Activated CD4-positive, alpha-beta T cell treated with anti-CD3 and anti-CD28 coated beads for 48 hours (primary cell): ENCODE measurements at places on chromosomes 5 and 9.

DNA sequence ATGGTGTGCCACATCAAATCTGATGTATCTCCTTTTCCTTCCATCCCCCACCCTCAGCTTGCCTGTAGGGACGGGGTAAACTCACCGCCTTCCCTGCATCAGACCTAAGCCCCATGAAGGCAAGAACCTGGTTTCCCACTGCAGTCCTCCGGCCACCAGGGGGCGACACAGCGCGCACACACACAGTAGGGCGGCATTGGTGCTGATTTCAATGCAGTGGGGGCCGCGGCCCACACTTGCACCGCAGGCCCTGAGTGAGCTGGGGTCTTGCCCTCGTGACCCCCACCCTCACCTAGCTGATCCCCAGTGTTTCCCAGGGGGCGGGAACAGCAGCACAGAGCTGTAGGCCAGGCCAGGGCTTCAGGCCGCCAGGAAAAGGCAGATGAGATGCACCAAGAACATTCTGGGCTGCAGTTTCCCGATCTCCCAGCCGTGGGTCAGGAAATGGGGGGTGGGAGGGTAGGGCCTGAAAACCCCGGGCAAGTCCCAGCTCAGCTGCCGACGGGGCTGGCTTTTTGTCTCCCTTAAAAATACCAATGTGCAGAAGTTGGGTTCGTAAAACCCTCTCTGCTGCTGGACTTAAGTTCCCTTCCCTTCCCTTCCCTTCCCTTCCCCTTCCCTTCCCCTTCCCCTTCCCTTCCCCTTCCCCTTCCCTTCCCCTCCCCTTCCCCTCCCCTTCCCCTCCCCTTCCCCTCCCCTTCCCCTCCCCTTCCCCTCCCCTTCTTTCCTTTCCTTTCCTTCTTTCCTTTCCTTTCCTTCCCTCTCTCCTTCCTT is 19.5 kb downstream of the FAM163B start:
- peak; percentile 69 for DNase-seq

DNA sequence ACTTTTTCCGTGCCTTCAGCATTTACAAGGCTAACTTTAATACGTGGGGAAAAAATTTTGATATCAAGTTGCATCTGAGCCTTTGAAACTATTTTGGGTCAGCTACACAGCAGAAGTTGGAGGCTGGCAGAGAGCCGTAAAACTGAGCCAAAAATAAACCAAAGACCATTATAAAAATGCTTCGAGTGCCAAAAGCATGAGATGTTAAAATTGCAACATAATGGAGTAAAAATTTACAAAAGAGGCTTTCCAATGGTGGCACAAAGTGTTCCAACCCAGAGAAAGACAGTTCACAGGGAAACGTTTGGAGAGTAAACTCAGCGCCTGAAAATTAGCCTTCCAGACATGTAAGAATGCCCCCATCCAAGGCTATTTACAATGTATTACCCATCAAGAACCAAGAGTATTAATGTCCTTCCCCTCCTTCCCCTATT is 190.3 kb downstream of the TLE1 start:
- no peak for DNase-seq

- DNase-seq, result no peak
Measured at GRCh38 chr9:19173598-19174125, 46.4 kb upstream of the PLIN2 start.

DNA sequence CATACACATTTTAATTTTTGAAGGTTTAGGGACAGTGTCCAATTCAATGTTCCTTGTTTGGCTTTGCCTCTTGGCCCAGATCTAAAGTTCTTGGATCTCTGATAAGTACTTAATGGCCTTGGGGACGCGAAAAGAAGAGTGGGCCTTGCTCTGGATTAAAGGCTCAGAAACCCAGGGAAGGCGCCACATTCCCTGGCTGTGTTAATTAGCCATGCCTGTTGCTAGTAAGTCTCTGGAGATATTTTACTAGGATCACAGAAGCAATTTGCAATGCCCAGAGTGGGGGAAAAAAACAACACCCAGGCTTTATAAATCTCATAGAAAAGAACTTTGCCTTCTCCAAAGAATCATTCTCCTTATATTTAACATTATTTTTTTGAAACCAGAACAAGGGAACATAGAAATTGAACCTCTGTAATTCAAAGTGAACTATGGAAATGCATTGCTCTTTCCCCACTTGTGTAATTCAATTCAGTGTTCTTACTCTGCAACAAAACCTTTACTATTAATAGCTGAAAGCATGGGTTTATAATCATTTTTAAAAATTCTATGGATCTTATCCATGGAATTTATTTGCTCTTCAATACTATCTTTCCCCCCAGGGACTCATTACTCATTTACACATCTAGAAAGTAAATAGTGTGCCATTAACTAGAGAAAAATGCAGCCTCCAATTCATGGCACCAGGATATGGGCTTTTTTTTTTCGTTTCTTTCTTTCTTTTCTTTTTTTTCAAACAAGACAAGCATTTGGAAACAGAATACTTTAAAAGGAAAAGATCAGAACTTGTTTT is 172.2 kb upstream of the ANKRD55 start:
- DNase-seq, result no peak

GRCh38 chr5:36507332-36507952 is 99.0 kb upstream of the SLC1A3 start:
- DNase-seq, result peak; percentile 83
